Myocyte (in vitro differentiated cells): ENCODE measurements at places on chromosomes 16 and 17. TPM values are rescaled to one million over a fixed set of nuclear protein-coding genes. Genes with fewer than 3 reads are reported as not detected.

The CCL11 gene
- total RNA-seq = not detected in 2 replicates

- no peak for DNase-seq
Observed at GRCh38 chr16:73858326-73858725, 438.3 kb upstream of the PSMD7 start.

DNA sequence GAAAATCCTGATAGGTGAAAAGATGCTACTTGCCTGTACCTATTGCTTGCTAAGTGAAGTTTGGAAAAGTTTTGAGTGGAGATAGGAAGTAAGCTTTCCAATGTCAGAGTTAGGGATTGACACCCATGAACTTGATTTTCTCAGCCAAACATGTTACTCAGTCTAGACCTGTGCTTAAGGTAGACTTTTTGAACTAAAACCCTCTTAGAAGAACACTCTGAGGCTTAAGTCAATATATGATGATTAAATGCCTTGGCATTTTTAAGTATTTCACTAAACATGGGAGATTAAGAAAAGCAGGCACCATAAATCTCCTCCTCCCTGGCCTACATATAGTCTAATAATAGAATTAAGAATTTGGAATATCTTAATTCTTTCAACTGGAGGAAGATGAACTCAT is 785.6 kb upstream of the SOX9 start:
- no peak for DNase-seq

GRCh38 chr17:40564883-40565768 is at the start of gene CCR7:
CCR7 (minus strand) TSS chr17:40565472; CDS start chr17:40565409, 63 bp downstream.
- DNase-seq = no peak

DNA sequence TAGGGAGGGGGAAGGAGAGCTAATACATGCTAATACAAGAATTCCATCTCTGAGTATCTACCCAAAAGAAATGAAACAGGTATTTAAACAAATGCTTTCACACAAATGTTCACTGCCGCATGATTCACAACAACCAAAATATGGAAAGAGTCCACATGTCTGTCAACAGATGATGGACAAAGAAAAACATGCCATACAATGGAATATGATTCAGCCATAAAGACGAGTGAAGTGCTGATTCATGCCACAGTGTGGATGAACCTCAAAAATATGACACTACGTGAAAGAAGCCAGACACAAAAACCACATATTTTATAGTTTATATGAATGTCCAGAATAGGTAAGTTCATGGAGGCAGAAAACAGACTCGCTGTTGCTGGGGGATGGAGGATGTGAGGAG is 321.4 kb downstream of the FOXL1 start:
- DNase-seq = peak; percentile 23

DNA sequence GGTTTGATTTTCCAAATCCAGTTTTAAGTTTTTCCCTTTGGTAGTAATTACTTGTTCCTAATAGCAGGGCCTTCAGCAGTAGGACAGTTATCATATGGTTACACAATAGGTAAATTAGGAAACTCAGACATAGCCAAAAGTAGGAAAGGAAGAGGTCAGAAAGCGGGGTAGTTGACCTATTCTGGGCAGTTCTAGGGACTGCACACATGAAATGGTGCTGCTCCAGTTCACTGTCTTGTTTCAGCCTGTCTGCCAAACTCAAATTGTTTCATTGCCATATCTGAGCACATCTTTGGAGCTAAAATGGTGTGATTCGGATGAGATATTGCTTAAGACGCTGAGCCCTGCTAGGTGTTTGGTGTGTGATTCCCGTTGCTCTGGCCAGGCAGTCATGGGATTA is 56.7 kb downstream of the TANGO6 start:
- no peak for DNase-seq
